MM.1S (cell line): ENCODE measurements at places on chromosomes 7 and 10.

DNA sequence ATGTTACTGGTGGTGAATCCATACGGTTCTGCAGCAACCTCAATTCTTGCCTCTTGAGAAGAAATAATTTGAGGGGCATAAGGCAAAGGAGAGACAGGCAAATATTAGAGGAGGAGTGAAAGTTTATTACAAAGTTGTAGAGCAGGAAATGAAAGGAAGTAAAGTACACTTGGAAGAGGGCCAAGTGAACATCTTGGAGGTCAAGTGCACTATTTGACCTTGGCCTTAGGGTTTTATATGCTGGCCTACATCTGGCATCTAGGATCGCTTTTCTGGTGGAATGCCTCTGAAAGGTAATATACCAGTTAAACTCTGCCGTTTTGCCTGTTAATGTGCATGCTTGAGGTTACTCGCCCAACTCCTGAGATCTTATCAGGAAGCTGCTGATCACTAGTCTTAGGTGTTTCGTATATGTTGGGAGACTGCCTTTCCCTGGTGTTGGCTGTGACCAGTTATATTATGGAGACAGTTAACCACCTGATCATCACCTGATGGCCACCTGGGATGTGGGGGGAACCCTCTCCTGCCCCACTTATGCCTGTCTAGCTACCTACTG, 66.1 kb upstream of the CYP2C18 start:
- no peak for DNase-seq

DNA sequence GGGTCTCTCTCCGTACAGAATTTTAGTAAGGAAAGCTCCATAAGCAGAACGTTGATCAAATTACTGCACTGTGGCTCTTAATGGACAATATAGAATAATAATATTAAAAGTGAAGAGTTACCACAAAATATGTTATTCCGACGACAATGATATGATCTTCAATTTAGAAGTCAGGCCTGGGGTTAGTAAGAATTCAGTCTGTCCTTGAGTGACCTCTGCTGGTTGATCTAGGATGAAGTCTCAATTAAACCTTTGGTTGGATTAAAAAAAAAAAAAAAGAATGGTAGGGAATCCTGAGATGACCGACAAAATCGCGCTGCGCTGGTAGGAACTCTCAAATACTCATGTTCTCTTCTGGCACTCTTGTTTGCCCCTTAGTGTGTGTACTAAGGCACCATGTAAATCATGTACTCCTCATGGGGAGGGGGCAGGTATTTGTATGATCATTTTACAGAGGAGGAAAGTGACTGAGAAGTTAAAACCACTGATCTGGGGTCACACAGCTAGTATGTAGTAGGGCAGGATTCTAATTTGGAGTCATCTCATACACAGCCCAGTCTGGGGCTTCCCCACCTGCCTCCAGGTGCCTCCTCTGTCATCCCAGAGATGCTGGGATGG, 161.3 kb upstream of the NPVF start:
- peak; percentile 59 for DNase-seq

GRCh38 chr10:122252805-122253204, 18.3 kb upstream of the BTBD16 start:
- DNase-seq: no peak

DNA sequence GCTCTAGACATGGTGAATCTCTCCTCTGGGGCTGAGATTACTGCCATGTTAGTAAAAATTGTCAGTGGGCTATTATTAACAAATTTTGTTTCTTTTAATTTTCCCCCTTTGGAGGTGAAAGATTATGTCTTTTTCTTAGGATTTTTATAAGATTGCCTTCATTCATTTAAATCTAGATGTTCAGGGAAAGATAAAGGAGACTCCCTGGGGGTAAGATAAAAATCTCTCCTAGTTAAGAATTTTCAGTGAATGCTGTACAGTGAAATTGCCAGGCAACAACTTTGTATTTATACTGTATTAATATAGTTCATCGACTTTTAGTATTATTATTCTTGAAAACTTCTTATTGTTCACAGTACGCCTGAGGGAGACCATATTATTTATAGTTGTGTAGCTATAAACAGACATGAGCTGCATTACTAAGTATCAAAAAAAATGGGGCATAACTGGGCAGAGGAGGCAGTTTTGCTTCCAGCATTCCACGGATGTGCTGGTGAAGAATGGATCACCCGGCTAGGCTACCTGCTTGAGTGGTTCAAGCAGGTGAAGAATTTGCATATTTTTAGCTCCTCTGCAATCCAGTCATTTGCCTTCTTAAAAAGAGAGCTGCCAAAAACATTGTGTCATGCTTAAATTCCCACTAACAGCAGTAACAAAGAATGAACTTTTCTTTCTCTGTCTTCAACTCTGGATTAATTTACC, 552.1 kb downstream of the DNAJB9 start:
- DNase-seq: no peak

DNA sequence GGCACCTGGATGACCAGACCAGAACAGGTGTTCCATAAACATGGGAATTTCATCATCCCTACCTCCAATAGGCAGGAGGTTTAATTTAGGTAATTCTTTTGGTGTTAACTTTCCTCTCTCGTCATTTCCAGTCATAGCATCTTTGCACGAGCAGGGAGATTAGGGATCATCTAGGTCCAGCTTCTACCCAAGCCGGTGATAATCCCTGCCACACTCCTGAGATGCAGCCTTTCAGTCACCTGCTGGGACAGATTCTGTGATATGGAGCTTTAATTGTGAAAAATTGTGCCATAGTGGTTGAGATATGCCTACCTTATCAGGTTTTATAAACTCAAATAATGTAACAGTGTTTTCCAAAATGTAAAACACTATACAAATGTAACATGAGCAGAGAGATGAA, 191.8 kb upstream of the AOAH start:
- DNase-seq: no peak

- peak; percentile 21 for DNase-seq
Observed at GRCh38 chr7:66265566-66265965, 60.4 kb downstream of the TPST1 start.
